Testis (tissue), 5 donors: ENCODE measurements at places on chromosomes 2 and 18. TPM values are rescaled to one million over a fixed set of nuclear protein-coding genes. Genes with fewer than 3 reads are reported as not detected.

ONECUT2 gene
- total RNA-seq: 0.79 TPM

SERPINB4 gene
- 0.24 TPM for total RNA-seq

FAHD2B gene
- total RNA-seq: 37.2 TPM

GKN2 gene
- total RNA-seq: not detected

C1QL2 gene
- 1.2 TPM for total RNA-seq

DOCK10 gene
- 11.4 TPM for total RNA-seq

LINC00305 gene
- total RNA-seq: not detected

REEP1 gene
- total RNA-seq: 342 TPM

RGPD3 gene
- total RNA-seq: 13.9 TPM

MEMO1 gene
- total RNA-seq: 61.1 TPM

LRATD1 gene
- total RNA-seq: 133 TPM

RBM43 gene
- 7.1 TPM for total RNA-seq

SKOR2 gene
- total RNA-seq: 1.4 TPM

BOLL gene
- 65.0 TPM for total RNA-seq

ILKAP gene
- total RNA-seq: 59.8 TPM
